ENCODE measurements at places on chromosomes 7 and 10.

DNA sequence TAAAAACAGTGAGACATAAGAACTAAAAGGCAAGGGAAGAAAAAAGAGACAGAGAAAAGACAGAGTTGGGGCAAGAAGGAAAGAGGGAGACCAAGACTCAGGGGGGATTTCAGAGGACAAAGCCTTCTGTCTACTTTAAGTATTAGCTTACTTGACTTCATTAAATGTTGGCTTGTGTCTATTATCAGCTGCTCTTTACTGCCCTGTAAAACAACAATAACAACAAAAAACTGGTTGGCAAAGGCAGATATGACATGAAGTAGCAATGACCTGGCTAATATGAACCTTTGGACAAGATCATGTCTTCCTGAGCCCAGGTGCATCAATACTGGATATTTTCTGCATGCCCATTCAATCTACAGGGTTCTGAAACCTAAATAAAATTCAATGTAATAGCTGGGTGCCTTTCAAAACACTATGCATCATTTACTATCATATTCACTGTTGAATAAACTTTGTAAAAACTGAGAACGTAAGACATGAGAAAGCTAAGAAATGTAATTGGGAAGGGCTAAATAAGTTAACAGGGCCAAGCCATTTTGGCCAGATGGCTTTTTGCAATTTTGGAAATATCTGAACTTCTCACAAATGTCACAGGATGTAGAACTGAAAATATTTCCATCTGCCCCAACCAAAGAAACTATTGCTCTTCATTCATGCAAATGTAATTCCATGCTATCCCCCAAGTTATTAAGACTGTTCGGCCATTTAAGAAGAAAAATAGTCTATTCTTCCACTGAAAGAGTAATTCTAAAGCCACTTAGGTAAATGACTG lies 49.4 kb downstream of the LRRN3 start:
- DNase-seq = no peak

GRCh38 chr10:45249978-45250693 lies 65.3 kb downstream of the OR13A1 start:
- DNase-seq = no peak

DNA sequence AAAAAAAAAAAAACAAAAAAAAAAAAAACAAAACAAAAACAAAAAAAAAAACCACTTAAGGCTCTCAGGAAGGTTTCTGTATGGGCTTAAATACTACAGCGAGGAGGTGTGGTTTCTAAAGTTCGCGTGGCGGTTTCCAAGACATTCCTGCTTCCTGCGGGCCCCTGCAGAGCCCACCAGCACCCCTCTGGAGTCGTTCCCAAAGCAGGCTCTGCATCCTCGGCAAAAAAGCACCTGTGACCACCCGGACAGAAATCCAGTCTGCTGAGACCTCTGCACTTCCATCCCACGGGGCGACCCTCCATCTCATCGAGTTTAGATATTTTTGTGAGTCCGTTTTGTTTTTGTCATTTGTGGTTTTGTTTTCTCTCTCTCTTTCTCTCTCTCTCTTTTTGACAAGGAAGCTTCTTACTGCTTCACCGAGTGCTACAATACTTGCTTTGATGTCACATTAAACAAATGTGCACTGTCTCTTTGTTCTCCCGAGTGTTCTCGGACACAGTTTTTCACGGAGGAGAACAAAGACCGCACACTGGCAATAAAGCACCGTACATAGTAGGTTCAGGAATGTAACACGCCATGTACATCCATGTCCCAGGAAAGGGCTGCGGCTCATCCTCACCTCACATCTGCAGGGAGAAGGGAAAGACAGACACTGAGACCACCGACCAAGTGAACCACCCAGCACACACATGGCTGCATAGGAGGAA lies 21.5 kb downstream of the PDGFA start:
- no peak for DNase-seq

DNA sequence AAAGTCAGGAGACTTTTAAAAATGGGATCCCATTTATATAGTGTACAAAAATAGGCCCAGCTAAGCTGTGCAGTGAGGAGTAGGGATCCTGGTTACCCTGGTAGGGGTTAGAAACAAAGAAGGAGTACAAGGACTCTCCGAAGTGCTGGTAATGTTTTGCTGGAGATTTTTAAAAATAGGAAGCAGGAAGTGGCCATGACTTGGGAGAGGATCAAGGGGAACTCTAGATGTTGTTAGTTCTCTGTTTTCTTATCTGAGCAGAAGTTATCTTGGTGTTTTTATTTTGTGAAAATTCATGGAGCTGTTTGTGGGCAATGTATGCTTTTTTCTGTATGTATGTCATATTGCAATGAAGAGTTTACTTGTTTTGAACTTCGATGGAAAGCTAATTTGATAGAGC lies 373.9 kb downstream of the SFMBT2 start:
- DNase-seq = no peak

DNA sequence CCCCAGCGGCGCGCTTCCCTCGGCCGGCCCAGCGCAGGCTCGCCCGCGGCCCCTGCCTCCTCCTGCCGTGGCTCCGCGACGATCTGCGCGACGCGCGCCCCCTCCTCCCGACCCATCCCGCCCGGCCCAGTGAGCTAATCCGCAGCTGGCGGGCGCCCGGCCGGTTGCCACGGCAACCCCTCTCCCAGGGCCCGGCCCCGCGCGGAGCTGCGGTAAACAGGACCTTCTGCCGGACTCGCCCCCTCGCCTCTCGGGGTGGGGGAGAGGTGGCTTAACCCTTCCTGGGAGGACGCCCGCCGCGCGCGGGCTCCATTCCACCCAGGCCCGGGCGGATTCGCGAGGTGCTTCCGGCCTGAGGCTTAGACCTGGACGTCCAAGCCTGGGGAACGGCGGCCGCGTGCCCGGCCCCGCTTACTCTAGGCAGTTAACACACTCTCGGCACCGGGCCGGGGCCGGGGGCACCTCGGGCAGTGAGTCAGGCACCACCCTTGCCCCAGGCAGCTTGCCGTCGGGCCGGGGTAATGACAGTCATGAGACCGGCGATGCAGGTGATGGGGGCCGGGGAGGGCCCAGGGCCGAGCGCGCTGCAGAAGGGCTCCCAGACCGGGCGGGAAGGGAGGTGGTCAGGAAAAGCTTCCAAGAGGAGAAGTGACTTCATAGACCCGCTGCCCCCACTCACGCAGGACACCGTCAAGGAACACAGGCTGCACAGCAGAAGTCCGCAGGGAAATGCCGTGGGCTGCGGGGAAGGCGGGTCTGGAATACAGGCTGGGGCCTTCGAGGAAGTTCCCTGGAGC lies at the start of gene DENND2A:
DENND2A (minus strand) TSS at position 87 of the 797 bp plus-strand sequence. CDS start 38,416 bp downstream, outside the sequence.
- no peak for DNase-seq

- no peak for DNase-seq
Measured at GRCh38 chr10:60098677-60099601, 192.6 kb upstream of the CCDC6 start.

- DNase-seq = no peak
Measured at GRCh38 chr10:13386021-13386420, 37.9 kb upstream of the SEPHS1 start.

DNA sequence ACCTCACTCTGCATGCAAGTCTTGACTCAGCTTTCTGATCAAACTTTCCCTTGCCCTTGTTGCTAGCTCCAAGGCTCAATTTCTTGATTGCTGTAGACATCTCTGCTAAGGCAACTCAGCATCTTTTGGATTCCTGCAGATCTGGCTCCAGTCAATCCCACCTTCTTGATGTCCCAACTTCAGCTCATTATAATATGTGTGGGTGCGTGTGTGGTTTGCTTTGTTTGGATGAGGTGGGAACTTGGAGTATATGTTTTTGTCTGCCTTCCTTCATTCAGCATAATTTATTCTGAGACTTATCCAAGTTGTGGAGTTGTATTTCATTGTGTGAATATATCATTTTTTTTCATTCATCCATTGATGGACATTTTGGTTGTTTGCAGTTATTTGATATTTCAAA lies 364.8 kb upstream of the IGFBP3 start:
- no peak for DNase-seq

- DNase-seq = no peak
Measured at GRCh38 chr10:75465450-75465827, 34.0 kb downstream of the LRMDA start.

DNA sequence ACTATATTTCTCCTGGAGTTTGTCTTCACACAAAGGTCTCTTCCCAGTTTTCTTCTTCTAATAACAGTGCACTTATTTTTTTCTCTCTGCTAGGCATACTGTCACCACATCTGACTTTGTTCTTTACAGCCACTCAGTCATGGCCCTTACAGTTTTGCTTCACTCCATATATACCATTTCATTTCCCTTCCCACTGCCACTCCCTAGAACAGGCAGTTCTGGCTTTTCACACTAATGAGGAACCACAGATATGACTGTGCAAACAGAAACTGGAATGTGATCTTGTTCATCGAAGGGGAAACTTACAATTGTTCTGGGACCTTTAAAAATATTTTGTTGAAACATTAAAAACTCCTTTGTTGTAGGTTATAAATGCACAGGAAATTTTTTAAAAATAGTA lies 67.3 kb downstream of the EPDR1 start:
- peak; percentile 46 for DNase-seq

GRCh38 chr10:120495226-120496009 lies 38.4 kb downstream of the PLPP4 start:
- no peak for DNase-seq

DNA sequence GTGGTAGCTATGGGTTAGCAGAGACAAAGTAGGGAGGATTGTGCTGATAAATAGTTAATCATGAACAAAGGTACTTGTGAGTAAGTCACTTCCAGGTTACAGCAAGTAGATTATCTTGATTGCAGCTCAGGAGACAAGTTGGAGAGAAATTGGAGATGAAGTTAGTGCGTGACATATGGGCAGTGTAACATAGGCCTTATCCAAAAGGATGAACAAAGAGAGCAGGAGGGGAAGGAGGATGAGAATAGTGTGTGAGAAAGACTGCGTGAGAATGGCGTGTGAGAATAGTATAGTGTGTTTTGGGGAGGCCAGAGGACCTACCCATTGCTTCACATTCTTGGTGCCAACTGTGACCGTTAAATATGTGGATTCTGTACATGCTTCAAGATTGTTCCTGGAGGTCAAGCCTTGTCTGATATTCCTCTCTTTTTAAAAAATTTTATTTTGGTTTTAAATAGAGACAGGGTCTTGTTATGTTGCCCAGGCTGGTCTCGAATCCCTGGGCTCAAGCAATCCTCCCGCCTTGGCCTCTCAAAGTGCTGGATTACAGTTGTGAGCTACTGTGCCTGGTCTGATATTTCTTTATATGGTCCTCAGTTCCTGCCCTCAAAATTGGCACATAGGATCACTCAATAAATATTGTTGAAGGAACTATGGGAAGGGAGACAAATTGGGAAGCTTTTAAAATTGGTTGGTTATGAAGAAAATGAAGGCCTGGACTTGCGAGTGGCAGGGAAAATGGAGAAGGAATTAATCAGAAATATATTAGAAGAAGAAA lies 3.2 kb downstream of the VCL start:
- DNase-seq = no peak

- no peak for DNase-seq
Measured at GRCh38 chr10:4519658-4520402, 306.2 kb upstream of the AKR1E2 start.

- DNase-seq = no peak
Measured at GRCh38 chr7:158023681-158024350, 563.8 kb downstream of the PTPRN2 start.

DNA sequence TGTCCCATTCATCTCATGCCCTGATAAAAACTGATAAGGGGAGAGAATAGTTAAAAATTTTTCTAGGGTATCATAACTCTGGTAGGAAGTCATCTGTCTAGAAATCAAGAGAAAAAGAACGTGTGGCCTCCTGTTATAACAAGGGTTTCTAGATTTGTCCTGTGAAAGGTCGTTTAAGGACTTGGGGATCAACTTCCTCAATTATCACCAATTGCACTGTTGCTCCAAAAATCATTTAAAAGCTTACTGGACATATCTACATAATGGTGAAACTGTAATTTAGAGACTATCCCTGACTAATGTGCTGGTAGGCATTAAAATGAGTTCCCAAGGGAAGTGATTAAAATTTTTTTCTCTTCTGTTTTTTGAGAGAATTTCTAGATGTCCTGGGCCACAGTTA lies 58.2 kb downstream of the GPR141 start:
- no peak for DNase-seq

GRCh38 chr7:80139236-80139635 lies 4.6 kb downstream of the GNAI1 start:
- no peak for DNase-seq

DNA sequence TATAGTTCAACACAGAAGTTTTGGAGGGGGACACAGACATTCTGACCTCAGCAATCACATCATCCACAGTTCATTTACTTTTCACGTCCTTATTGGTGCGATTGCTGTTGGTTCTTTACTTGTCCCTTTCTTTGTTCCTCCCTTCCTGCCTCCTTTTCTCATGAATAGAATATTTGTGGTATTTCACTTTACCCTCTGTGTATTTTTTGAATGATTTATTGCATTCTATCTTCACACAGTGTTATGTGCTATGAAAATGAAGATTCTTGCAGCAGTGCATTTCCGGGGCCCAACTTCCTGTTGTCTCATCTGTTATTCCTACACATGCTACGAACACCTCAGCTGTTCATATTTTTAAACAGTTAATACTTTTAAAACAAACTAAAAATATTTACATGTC lies 179.6 kb downstream of the ZMYND11 start:
- no peak for DNase-seq

GRCh38 chr7:370259-370625 lies 80.3 kb downstream of the FOXL3 start:
- DNase-seq = no peak

GRCh38 chr7:2190531-2190930 lies 42.2 kb downstream of the MAD1L1 start:
- no peak for DNase-seq

GRCh38 chr7:12281038-12281437 lies 69.9 kb downstream of the TMEM106B start:
- DNase-seq = no peak

GRCh38 chr7:43851805-43852204 lies 17.5 kb downstream of the MRPS24 start:
- no peak for DNase-seq

DNA sequence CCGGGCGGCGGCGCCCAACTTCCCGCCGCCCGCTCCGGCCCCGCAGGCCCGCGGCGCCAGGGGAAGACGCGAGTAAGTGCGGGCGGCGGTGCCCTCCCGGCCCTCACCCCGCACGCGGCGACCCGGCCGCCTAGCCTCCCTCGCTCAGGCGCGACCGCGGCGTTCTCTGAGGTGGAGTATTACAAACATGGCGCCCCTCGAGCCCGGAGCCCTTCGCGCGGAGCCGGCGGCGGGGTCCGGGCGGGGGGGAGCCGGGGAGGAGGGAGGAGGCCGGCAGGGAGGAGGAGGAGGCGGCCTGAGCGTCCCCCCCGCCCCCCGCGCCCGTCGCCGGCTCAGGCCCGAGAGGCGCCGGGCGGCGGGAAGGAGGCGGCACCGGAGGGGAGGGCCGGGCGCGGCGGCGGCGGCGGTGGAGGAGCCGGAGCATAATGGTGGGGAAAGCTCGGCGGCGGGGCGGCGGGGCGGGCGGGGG lies at the start of gene ZMYND11:
ZMYND11 (plus strand) TSS at position 324 of the 469 bp plus-strand sequence. CDS start 44,558 bp downstream, outside the sequence.
- peak; percentile 70 for DNase-seq

All from ureter (tissue), 1 donor.